Thoracic aorta (tissue), 2 donors: ENCODE measurements at places on chromosomes 12 and 14. TPM values are rescaled to one million over a fixed set of nuclear protein-coding genes. Genes with fewer than 3 reads are reported as not detected.

- no peaks in the 10 kb centered on the region for H3K4me1 ChIP-seq
- no peak for DNase-seq
- no peak overlapping the region for H3K4me3 ChIP-seq
- H3K27ac ChIP-seq = no peak overlapping the region
- no peaks in the 10 kb centered on the region for H3K36me3 ChIP-seq
These were observed 6.4 kb downstream of the ADGRD1 start for GRCh38 chr12:130960058-130960457.

DNA sequence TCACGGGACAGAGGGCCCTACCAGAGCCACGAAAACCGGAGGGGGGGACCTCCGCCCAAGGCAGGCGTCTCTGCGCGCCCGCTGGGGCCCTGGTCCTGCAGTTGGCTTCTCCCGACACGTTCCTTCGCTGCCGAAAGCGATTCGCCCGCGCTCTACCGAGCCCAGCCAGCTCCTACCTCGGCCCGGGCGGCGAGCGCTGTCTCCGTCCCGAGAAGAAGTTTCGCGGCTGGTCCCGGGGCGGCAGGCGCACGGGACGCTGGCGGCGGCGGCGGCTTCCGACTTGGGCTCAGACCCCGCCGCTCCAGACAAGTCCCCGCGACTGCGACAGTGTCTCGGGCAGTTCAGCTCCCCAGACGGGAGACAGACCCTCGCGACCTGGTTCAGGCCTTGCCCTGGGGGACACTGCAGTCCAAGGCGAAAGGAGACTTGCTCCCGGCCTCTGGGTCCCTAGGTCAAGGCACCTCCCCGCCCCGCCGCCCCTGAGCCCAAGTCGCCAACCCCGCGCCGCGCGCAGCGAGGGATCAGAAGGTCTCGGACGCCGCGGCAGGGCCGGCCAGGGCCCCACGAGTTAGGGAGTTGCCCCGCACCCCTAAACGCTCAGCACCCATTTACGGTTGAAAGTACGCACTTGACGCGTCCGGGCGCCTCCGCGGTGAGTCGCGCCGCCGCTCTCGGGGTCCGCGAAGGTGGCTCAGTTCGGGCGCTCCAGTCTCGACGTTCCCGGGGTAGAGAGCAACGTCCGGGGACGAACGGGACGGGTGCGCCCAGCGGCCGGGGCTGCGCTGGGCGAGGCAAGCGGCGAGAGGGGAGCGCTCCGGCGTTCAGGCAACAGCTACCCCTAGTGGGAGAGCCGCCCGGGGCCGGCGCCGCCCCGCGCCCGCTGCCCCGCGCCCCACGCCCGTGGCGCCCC lies 1.4 kb upstream of the DIO3 start:
- no peaks in the 10 kb centered on the region for H3K27me3 ChIP-seq
- H3K4me1 ChIP-seq = no peaks in the 10 kb centered on the region
- H3K27ac ChIP-seq = no peak overlapping the region
- H3K36me3 ChIP-seq = no peaks in the 10 kb centered on the region
- DNase-seq = no peak

- H3K4me3 ChIP-seq = no peak overlapping the region
- DNase-seq = no peak
- H3K27ac ChIP-seq = no peak overlapping the region
These were observed 19.5 kb downstream of the VSX2 start for GRCh38 chr14:74258764-74259035.

GRCh38 chr12:12216349-12217017 lies 50.4 kb downstream of the LRP6 start:
- peaks cover 15% of the 10 kb centered on the region for H3K4me1 ChIP-seq
- no peak overlapping the region for H3K4me3 ChIP-seq

GRCh38 chr12:72075891-72076557 lies 137.4 kb downstream of the TPH2 start:
- no peak overlapping the region for H3K27ac ChIP-seq
- no peak for DNase-seq
- no peaks in the 10 kb centered on the region for H3K27me3 ChIP-seq

GRCh38 chr12:126093908-126094307 lies 1028.7 kb downstream of the AACS start:
- no peaks in the 10 kb centered on the region for H3K36me3 ChIP-seq
- H3K4me1 ChIP-seq = no peaks in the 10 kb centered on the region
- no peak overlapping the region for H3K27ac ChIP-seq
- no peak for DNase-seq
- no peak overlapping the region for H3K4me3 ChIP-seq

DNA sequence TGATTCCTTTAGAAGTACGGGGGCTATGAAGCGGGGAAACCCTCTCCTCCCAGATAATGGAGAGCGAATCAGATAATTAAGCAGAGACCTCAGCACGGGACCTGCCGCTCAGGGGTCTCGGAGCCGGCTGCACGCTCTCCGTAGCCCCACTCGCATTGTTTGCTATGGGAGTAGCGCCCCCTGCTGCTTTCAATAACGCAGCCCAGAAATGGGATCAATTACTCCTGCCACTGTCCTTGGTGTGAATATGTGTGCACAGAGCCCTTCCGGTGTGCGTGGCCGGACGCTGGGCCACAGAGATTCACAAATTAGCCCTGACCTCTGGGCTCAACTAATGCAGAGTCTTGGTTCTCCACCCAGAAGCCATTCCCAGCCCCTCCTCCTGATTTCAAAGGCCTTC lies 76.4 kb upstream of the TMEM132C start:
- H3K36me3 ChIP-seq = no peaks in the 10 kb centered on the region
- no peaks in the 10 kb centered on the region for H3K4me1 ChIP-seq
- H3K27ac ChIP-seq = no peak overlapping the region
- H3K4me3 ChIP-seq = no peak overlapping the region
- H3K27me3 ChIP-seq = no peaks in the 10 kb centered on the region

The HOXC6 gene
- total RNA-seq = not detected

The IQSEC3 gene
- 1.1 TPM for total RNA-seq
